Stimulated activated CD8-positive, alpha-beta memory T cell treated with anti-CD3 and anti-CD28 coated beads, Interleukin-7, amount 100 ng/mL, for 48 hours (primary cell): ENCODE measurements at places on chromosomes 6 and 20.

GRCh38 chr6:134317471-134318131, at the start of gene SGK1:
TSS of gene SGK1 (minus strand) at chr6:134318112. CDS start at chr6:134317460, 652 bp downstream.
- no peak for DNase-seq

- DNase-seq: peak; percentile 81
Observed at GRCh38 chr20:2840138-2840966, at the start of the genes PCED1A and VPS16. TSS of gene PCED1A (minus strand) at chr20:2840655. CDS start at chr20:2839912, 743 bp downstream. TSS of gene VPS16 (plus strand) at chr20:2840745. CDS start at chr20:2840775, 30 bp downstream.

DNA sequence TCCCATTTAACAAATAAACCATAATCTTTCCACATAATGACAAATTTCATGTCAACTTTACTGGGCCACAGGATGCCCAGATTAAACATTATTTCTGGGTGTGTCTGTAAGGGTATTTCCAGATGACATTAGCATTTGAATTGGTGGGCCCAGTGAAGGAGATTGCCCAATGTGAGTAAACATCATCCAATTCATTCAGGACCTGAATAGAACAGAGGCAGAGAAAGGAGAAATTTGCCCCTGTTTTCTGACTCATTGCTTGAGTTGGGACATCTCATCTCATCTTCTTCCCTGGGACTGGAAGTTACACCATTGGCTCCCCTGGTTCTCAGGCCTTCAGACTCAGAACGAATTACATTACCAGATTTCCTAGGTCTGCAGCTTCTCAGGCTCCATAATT, 142.9 kb downstream of the TPBG start:
- DNase-seq: no peak

GRCh38 chr6:132788658-132789395, 9.6 kb downstream of the SLC18B1 start:
- DNase-seq: no peak

DNA sequence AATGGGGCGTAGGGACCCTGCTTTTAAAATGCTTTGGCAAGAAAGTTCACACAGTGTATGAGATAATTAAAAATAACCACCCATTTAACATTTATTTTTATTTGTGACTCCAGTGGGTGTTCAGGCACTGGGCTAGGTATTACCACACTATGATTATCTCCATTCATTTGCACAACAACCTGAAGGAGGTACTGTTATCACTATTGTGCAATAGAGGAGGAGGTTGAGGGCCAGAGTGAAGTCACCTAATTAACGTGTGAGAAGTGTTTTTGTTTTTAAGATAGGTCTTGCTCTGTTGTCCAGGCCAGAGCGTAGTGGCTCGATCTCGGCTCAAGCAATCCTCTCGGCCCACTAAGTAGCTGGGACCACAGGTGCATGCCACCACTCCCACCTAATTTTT, 29.2 kb downstream of the MAK start:
- DNase-seq: no peak
